ENCODE measurements at places on chromosomes 6 and 20.

- DNase-seq: peak; percentile 23
These were observed 9.6 kb downstream of the RIPOR2 start for GRCh38 chr6:24926192-24926591.

DNA sequence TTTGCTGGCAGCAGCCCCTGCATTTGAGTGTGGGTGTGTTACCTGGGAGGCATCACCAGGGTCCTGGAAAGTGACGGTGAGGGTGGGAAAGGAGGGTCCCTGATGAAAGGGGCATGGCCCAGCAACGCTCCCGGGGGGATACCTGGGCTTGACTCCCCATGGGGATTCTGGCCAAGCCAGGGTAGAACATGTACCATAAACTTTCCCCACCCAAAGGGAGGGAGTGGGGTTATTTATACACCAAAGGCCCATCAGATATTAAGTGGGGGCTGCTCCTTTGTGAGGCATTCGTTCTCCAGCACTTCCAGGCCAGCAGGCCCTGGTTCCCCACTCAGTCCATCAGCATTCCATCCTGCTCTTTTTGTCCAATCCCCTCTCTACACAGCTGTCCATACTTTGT lies 20.6 kb upstream of the CCR6 start:
- no peak for DNase-seq

- no peak for DNase-seq
These were observed 13.4 kb upstream of the MYO6 start for GRCh38 chr6:75735491-75736186.

- DNase-seq: no peak
These were observed 55.5 kb downstream of the NCOA3 start for GRCh38 chr20:47557218-47557617.

DNA sequence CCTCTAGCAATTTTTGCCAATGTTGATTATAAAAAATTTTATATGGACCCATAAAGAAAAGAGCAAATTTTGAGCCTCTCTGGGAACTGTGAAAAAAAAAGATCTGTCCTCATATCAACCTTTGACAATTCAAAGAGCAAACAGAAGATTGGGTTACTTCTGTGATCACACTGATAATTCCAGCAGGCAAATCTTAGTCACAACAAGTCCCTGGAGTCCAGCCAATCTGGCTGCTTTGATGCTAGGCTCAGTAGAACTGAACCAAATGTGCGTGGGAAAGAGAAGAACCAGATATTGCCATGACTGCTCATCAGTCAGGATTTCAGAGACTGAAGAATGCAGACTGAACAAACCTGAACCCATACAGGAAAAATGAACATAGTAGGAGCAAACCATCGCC lies 438.4 kb upstream of the FLRT3 start:
- no peak for DNase-seq

DNA sequence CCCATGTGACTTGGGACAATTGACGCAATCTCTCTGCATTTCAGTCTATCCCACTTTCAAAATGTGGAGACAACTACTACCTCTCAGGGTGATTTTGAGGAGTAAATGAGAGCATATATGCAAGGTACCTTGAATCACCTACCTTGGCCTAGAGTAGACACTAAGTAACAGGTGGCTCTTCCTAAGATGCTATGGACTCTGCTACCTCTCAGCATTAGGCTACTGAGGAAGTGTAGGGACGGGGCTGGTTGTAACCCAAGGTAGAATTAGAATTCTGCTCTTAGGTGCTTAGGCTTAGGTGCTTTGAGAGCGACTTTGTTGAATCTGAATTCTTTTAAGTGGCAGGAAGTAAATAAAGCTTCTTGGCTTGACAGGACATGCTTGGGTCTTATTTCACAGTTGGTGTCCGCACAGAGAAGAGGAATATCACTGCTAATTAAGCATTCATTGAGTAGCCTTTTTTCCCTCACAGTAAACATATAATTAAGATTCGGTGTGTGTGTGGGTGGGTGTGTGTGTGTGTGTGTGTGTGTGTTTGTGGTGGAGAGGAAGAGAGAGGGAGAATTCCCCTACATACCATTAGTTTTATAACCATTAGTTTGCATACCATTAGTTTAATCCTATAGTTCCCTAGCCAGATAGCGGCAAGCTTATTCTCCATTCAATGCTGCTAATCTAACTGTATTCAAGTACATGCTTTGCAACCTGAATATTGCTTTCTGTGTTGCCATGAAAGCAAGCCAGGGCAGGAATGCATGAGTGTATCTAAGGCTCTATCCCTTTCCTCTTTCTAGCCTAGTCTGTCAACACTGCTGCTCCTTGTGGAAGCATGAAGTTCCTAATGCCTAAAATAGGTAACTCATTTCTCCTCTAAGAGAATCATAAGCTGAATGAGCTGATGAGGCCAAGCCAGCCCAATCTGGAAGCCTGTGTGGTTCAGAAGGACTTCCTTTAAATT lies 112.5 kb downstream of the IPCEF1 start:
- DNase-seq: no peak

DNA sequence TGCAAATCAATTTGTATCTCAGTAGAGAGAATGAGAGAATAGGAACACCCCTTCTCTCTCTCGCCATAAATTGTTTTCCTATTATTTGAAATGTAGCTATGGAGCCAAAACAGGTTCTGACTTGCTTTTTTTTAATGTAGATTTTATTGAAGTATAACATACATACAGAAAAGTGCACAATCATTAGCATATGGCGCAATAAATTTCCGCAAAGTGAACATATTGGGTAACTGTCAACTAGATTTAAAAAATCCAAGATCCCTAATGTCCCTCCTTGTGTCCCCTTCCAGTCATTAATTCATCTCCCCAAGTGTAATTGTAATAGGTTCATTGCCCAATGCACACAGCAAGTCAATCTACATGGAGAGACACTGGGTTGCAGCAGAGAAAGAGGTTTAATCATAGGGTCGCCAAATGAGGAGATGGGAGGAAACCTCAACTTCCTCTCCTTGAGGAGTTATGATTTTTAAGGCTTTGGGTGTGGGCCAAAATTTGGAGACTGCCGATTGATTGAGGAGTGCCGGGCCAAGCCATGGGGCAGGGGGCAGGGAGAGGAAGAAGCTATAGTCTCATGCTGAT lies 43.3 kb upstream of the TGM3 start:
- DNase-seq: no peak

DNA sequence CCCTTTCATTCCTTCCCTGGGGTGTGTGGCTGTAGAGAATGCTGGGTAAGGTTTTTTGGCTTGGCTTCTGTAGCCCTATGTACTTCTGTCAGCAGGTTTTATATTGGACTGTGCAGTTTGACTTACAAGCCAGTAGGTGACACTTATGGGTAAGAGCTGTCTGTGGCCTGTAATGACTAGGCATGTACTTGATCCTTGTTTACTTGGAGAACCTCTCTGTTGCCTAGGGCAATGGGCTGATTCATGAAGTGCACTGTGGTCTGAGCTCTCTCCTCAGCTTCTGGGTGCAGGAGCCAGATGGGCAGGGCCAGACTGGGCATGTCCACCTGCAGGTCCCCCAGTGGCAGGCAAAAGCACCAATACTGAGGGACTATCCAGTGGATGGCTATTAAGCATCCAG lies 544.6 kb downstream of the ADGRB3 start:
- no peak for DNase-seq

DNA sequence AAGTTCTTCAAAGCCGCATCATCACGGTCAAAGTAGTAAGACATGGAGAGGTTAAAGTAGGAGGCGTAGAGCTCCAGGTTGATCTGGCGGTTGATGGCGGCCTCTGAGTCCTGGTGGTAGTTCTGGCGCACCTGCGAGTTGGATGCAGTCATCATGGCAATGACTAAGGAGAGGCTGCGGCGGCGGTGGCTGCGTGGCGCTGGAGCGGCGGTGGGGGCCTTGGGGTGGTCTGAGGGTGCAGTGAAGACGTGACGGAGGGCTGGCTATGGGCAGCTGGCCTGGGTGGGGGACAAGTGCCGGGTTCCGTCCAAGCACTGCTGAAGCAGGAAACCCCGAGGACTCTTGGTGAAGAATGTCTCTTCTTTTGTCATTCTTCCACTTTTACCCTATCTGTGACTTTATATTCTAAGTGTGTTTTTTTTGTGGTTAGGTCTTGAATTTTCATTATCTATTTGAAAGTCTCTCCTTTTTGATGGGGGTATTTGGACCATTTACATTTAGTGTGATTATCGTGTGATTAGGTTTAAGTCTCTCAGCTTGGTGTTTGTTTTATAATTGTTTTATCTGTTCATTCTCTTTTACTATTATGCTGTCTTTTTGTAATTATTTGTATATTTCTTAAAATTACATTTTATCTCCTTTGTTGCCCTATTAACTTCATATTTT lies 94.6 kb downstream of the TFAP2B start:
- DNase-seq: no peak

DNA sequence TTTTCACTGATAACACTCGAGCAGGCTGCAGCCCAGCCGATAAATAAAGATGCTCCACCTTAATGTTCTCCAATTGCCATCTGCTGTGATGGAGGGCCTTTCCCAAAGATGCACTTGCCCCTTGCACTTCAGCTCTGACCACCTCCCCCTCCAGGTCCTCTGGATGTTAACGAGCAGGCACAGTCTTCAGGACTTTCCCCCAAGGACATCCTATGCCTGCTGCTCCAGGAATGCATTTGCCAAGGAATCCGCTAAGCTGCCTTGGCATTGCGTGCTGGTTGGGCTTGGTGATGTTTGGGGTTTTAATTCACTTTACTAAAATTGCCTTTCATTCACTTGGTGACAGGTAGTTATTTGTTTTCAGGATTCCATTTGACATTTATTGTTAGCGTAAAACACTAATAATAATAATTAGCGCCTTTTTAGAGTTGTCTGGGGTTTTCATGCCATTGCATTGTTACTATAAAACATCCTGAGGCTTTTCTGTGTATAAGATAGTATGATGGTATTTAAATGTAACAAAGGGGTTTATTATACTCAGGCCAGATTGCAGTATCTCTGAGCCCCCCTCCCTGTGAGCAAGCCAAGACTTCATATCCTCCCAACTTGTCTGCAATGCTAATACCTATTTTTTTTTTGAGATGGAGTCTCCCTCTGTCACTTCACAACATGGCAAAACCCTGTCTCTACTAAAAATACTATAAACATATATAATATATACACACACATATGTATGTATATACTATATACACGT lies 66.7 kb upstream of the TSHZ2 start:
- no peak for DNase-seq

- DNase-seq: no peak
These were observed 2.6 kb downstream of the SAMD5 start for GRCh38 chr6:147510929-147511590.
